ENCODE measurements at places on chromosomes 4 and X.

GRCh38 chr4:153494562-153494961 lies 28.4 kb downstream of the TMEM131L start:
- no peak for DNase-seq

GRCh38 chrX:7062276-7062675 lies 85.2 kb upstream of the STS start:
- DNase-seq = no peak

DNA sequence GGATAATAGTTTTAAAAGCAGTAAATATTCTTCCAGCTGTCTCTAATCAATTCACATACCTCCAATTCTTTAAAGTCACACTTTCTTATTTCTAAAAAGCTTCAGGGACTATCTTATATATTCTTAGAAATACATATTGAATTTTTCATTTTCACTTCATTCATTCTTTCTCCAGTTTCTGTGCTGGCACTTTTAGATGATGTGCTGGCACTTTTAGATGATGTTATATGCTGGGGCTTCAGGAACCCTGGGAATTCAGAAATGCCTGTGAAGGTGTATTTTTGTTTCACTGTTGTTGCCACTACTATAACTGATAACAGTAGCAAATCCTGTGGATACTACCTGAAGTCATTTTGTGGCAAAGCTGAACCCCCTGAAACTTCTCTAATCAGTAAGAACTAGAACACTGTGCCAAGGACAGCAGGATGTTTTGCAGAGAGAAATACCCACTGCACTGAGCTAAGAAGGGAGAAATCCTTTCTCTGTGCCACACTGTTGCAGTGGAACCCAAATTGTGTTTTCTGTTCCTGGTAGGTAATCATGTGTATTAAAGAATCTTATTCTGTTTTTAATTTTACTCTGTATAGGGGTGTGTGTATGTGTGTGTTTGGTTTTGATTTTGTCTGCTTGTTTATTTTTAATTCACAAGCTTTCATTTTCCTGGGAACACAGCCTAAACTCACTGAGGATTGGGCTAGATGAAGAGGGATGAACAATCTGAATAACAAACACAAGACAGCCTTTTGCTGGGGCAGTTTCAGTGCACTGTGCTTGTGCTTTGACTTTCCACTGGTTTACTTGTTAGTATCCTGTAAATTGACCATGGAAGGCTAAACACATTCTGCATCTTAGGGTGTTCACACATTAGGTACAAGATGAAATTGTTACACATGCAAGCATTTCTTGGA lies 898.3 kb downstream of the CCSER1 start:
- no peak for DNase-seq

DNA sequence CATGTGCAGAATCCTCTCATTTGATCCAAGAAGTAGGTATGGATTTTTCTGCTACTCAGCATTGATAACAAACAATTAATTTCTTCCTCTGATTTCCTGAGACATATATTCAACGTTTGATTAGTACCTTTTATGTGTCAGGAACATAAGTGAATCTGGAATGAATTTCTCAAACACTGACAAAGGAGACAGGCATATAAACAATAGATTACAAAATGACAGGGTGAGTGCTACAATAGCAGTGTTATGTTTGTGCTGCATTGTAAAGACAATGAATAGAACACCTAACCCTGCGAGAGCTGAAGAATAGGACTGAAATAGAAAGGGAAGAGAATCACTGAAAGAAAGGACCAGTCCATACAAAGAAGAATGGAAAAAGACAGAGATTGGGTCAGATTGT lies 52.9 kb downstream of the ARHGAP24 start:
- DNase-seq = no peak

GRCh38 chr4:176262243-176262642 lies 6.8 kb downstream of the ASB5 start:
- DNase-seq = no peak

- DNase-seq = no peak
Observed at GRCh38 chrX:110316351-110317060, 1.4 kb downstream of the AMMECR1 start.

GRCh38 chr4:5906191-5906590 lies 13.3 kb upstream of the CRMP1 start:
- DNase-seq = no peak

DNA sequence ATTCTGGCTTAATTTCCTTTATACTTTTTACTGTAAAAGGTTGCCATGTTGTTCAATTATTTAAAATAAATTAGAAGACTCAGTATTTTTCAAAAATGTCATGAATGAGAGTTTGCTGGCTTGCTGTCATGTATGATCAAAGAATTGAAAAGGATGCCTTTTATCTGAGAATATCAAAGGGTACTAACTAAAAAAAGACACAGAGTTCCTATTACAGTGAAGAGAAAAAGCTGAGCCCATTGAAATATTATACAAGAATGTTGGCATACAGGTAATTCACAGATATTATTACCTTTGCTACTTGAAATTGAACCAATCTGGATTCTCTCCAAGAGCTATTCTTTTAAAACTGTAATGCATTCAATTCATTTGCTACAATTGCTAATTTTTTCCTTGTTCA lies 200.0 kb downstream of the PPP3CA start:
- DNase-seq = no peak

DNA sequence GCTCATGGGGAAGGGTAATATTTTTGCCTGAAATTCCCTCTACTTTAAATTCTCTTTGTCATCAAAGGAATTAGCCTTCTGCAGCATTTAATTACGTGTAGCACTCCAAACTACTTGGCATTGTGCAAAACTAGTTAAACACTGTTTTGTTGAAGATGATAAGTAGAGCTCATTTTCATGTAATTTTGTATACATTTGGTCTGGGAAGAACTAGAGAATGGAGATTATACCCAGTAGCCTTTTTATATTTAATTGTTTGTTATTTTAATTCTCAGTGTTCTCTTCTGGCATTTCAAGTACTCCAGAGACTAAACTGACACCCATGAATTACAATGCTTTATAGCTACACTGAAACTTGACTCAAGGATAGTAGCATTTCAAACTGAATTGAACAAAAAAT lies 211.5 kb upstream of the SMIM31 start:
- no peak for DNase-seq

- no peak for DNase-seq
Observed at GRCh38 chrX:97016106-97016505, 132.4 kb downstream of the RPA4 start.

DNA sequence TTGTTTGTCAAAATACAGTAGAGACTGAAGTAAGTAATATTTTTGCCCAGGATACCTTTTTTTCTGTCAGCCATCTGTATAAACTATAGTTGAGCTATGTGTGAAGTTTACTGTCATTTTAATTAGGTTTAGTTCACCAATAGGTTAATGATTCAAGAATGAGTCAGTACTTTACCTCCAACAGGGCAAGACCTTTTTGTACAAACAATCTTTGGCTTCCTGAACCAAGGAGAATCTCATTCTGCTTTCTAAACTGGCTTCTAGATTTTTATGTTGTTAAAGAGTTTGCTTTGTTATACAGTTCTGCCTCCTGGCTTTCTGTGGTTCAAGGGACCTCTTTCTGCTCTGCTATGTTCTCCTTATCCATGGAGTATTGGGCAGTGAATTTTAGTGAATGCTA lies 412.0 kb upstream of the NR3C2 start:
- DNase-seq = no peak

DNA sequence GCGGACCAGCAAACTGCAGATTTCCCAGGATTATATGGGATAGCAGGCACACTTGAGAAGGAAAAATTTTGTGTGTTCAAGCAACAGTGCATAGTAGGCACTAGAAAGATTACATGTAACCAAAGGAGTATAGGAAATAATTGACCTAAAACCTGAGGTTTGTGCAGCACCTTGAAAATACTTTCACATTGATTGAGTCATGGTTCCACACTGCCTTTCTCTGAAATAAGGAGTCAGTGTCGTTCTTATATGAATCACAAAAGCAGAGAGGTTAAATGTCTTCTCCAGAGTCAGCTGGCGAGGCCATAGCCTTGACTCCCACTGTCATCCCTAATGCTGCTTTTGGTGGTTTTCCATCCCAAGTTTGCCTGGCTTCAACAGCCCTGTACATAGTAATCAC lies 138.9 kb downstream of the SOWAHB start:
- DNase-seq = no peak

- DNase-seq = no peak
Observed at GRCh38 chr4:150117094-150117493, 38.8 kb downstream of the DCLK2 start.

- DNase-seq = peak; percentile 55
Observed at GRCh38 chr4:150079081-150079581, 886 bp downstream of the DCLK2 start.
